ENCODE measurements at places on chromosomes 11 and 22. TPM values are rescaled to one million over a fixed set of nuclear protein-coding genes. Genes with fewer than 3 reads are reported as not detected.

TMA7B gene
- not detected for total RNA-seq

MS4A4A gene
- not detected for total RNA-seq

RTN4RL2 gene
- total RNA-seq, result not detected

EHF gene
- total RNA-seq, result not detected

KCNJ1 gene
- not detected for total RNA-seq

KRTAP5-1 gene
- total RNA-seq, result not detected

MAPK12 gene
- 39.3 TPM for total RNA-seq

KRTAP5-9 gene
- total RNA-seq, result not detected

MPEG1 gene
- not detected for total RNA-seq

PANX3 gene
- not detected for total RNA-seq

OR5B21 gene
- total RNA-seq, result not detected
